ENCODE measurements at places on chromosomes 3 and 15.

- DNase-seq: no peak
These were observed 241.6 kb downstream of the UACA start for GRCh38 chr15:70521576-70522322.

DNA sequence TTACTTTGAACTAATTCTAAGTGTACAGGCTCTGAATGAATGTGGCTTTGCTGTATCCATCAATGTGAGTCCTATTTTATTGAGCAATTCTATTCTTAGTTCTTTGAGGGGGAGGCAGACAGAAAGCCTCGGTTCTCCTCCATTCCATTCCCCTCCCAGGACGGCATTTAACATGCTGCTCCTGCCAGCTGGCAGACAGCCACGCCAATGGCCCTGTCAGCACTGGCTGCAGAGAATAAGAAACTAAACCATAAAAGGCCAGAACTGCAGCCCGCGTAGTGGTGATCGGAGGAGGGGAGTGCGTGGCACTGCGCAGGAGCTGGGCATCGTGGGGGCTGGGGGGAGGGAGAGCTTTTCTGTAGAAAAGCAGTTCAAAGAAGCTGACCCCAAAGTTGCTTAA, 76.0 kb upstream of the HACD2 start:
- DNase-seq: peak; percentile 24

GRCh38 chr3:168249205-168249549, 153.5 kb upstream of the GOLIM4 start:
- no peak for DNase-seq

DNA sequence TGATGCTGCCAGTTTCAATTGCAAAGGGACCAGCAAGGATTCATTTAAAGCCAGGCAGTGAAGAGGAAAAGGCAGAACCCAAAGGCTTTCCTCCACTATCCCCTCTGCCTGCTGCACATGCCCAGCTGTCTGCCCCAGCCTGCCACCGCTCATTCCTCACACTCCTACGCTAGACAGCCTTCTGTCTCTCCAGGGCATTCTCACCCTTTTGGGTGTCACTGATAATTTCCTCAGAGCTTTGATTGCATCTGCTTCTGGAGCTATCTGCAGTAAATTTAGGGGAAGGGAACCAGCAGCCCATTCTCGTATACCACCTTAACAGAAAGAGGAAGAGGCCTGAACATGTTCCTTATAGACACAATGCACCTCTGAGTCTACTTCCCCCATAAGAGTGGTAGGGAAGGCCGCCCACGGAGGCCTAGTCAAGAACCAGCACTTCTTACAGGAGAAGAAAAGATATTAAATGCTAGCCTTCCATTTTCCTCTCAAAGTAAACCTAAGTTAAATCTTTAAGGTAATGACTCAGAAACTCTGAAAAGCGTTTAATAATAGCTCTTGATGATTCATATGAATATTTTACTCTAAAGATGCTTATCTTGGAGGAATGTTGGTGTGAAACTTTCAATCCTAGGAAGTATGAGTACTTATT, 20.9 kb downstream of the NUDT16 start:
- no peak for DNase-seq

- DNase-seq: no peak
These were observed 62.8 kb upstream of the C3orf80 start for GRCh38 chr3:160162440-160162839.

GRCh38 chr3:99645277-99646106, 7.1 kb downstream of the COL8A1 start:
- DNase-seq: no peak

DNA sequence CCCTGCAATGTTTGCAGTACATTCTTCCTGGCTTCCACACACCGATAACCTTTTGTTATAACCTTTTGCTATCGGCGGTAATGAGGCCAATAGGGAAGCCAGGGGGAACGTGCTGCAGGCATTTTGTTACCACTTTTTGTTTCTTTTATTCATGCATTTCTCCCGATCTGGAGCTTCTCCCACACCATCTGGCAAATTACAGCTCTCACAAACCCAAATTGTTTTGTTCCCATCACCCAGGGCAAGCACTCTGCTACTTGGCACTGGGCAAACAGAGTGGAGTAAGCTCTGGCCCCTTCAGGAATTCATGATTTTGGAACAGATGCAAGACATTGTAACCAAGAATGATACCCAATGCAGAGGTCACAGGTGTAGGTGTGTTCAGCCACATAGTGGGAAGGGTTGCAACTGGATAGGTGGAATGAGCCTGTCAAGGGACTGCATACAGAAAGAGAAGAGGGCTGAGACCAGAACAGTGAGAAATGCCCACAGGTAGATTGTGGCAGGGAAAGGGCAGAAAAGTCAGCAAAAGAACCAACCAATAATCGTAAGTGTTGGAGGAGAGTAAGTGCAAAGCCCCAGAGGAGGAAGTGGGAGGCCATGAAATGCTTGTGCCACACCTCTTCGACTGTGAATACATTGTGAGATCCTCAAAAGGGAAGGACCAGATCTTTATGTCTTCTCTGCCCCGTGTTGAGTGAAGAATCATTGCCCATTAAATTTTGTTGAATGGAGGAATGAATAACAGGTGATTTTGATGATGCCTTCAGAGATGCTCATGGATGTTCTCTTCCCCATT, 45.8 kb downstream of the PARP15 start:
- DNase-seq: no peak

- DNase-seq: no peak
These were observed 942.4 kb downstream of the FHIT start for GRCh38 chr3:60308808-60309207.

GRCh38 chr15:79378394-79379109, 53.6 kb upstream of the MINAR1 start:
- DNase-seq: no peak

DNA sequence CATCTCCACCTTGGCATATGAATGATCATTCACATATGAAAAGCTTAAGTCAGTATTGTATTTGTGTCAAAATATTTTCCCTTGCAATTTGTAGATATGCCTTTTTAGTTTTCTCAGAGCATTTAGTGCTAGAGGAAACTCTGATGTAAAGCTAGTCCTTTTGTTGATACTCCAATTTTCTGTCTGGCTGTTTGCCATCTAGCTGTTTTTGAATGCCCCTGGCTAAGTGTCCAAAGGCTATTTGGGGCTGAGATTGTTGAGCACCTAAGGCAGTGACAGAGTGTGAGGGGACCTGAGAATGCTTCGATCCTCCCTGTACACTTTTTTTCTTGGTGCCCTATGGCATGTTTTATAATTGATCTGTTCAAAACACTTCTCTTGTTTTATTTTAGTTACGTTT, 3.1 kb downstream of the SLC51B start:
- DNase-seq: no peak

- DNase-seq: no peak
These were observed 144.7 kb downstream of the RAB11A start for GRCh38 chr15:66014022-66014421.

GRCh38 chr15:35986191-35986721, 440.3 kb upstream of the DPH6 start:
- DNase-seq: no peak

GRCh38 chr3:177481329-177481728, 284.0 kb upstream of the TBL1XR1 start:
- DNase-seq: no peak

GRCh38 chr15:94840794-94841783, 609.7 kb downstream of the MCTP2 start:
- DNase-seq: no peak

DNA sequence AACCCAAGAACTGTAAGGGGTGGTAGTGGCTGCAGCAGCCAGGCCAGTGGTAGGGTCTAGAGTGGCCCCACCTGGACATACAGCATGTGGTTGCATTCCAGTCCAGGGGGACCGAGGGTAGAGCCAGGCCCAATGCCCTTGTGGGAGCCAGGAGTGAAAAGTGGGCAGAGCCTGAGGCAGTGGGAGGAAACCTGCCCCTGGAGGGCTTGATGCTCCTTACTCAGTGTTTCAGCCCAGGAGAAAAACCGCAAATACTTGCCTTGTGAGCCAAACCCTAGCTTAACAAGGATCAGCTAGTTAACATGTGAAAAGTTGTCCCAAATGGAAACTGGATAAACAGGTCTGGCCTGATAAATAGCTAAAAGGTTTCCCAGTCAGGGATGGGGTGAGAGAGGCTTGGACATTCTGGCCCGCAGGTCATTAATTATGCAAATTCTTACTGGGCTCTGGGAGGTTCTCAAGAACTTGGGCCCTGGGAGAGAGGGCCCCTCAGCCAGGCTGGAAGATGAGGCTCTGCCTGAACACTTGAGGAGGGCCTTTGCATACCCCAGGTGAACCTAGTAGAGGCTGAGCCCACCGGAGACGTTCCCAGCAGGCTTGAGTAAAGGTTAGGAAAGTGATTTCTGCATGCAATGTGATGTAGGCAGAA, 222.1 kb downstream of the THSD4 start:
- DNase-seq: no peak

- DNase-seq: no peak
These were observed 158.8 kb downstream of the POLR2M start for GRCh38 chr15:57865294-57865693.

GRCh38 chr3:59517388-59517787, 467.6 kb upstream of the CFAP20DC start:
- no peak for DNase-seq

DNA sequence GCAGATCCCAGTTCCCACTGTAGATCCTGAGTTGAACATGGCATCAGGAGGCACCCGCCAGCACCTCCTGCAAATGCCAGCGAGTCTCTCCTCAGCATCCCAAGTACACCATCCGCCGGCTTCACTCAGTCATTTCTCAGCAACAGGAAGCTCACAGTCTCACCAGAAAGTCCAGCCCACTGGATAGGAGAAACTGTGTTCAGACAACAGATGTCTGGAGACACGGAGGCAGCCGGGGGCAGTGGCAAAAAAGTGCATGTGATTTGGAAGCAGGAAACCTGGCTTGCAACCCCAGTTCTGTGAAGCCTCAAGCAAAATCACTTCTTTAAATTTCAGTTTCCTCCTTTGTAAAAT, 68.7 kb downstream of the SRGAP3 start:
- no peak for DNase-seq

GRCh38 chr3:142680710-142681109, 43.1 kb upstream of the TRPC1 start:
- no peak for DNase-seq

- DNase-seq: no peak
These were observed 68.9 kb upstream of the ARL8B start for GRCh38 chr3:5053021-5053831.

DNA sequence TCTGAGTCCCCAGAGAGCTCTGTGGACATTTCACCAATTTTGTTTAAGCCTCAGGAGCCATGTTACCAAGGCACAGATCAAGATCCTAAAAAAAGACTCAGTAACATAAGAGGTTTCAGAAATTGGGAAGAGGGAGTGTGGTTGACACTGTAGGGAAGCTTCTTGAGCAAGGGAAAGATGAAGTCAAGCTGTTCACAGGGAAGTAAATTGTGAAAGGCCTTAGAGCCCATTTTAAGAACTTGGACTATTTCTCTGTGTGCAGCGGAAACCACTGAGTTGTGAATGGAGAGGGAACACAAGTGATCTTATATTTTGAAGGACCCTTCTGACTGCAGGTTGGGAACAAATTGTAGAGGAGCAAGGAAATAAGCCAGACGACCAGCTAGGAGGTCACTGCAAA, 18.7 kb downstream of the BCL2A1 start:
- no peak for DNase-seq

- no peak for DNase-seq
These were observed 3.2 kb upstream of the CPN2 start for GRCh38 chr3:194354315-194354714.

DNA sequence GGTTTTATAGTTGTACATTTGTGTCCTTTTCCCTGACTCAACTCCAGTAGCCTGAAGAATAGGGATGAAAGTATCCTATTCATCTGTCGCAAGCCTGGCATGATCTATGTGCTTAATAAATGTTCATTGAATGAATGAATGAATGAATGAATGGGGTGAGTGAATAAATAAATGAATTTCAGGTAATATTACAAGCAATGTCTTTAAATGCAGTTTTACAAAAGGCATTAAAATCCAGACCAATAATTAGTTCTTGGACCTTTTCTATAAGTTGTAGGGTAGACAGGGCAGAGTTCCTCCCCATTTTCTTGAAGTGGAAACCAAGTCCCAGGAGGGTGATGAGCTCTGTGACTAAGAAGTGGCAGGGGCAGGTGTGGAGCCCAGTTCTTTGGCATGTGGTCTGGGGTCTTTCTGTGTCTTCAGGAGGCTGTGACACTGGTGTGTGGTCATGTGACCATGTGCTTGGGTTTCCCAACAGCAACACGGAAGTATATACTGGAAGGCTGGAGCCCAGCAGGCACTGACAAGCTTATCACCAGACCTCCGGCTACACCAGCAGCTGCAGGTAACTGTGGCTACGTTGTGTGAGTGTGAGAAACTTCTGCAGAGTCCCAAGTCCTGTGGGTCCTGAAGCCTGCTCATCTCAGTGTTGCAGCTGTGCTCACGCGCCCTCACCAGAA, 18.3 kb downstream of the XYLB start:
- DNase-seq: no peak

GRCh38 chr3:47394881-47395280, 14.1 kb downstream of the PTPN23 start:
- DNase-seq: peak; percentile 42

DNA sequence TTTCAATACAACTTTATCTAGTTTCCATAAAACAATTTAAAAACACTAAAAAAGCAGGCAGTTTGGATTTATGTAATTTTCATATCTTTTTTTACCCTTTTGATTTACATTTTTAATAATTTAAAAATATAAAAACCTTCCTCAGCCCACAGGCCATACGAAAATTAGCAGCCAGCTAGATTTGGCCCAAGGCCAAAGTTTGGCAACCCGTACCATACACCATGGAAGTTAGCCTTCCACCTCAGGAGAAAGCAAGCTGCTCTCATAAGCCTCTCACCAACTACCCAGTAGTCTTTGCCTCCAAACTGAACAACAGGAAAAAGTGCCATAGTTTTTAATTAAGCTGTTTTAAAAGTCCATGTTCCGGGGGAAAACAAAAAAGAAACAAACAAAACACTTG, 107.3 kb upstream of the TRIM42 start:
- no peak for DNase-seq

DNA sequence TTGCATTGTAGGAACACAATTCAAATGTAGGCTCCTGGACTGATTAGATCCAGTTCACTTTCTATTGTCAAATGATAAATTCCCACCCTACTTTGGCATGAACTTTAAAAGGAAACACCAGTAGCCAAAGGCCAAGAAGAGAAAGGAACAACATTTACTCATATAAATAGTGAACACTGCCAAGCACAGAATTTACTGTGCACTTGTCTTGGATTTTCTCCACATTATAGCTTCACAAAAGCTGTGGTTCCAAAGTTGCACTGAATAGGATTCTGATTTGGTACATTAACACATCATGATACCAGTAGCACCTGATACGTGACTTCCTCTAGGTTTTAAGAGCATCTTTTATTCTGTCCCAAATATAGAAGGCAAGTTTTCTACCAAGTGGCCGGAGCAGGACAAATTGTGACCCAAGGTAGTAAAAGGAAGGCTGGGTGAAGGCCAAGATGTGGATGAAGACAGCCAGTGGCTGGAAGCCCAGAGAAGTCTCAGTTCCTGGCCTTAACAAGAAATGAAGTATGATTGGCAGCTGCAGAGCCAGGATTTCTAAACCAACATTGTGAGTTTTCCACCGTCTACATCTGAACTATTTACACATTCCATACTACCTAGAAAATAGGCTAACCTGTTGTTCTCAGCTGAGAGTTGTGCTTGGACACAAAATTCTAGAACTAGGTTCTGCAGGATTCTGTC, 206.7 kb downstream of the THRB start:
- DNase-seq: no peak

GRCh38 chr3:42398080-42398479, 12.3 kb downstream of the LYZL4 start:
- no peak for DNase-seq
